ENCODE measurements at places on chromosomes 3 and 15.

GRCh38 chr3:189724356-189724755 lies 93.2 kb downstream of the TP63 start:
- DNase-seq: no peak

GRCh38 chr3:6743067-6743720 lies 117.7 kb upstream of the GRM7 start:
- no peak for DNase-seq

- DNase-seq: no peak
Measured at GRCh38 chr3:126355251-126355650, 2.0 kb downstream of the KLF15 start.

GRCh38 chr3:86658876-86659275 lies 332.1 kb downstream of the VGLL3 start:
- DNase-seq: no peak
